ENCODE measurements at places on chromosomes 5 and 9.

DNA sequence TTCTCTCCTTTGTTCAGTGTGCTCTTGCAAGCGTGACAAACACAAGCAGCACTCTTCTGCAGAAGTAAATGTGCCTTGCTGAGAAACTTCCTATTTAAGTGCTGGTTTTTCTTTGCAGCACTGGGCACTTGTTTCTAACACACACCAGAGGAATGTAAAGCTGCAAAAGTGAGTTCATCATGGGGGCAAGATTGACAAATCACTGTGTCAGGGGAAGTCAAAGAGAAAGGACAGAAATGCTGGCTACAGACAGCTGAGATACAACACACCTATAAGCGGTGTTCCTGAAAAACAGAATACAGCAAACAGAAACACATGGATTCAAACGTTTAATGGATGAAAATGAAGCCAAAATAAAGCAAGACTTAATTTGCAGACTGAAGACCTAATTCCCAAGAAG is 19.6 kb downstream of the ROR2 start:
- no peak for DNase-seq

- DNase-seq, result no peak
Observed at GRCh38 chr9:110579034-110579861, at the start of gene SVEP1. Gene SVEP1, minus strand, starts transcription at chr9:110579741. Its CDS starts 198 bp downstream, at chr9:110579543.

- no peak for DNase-seq
Observed at GRCh38 chr9:129688285-129689043, 23.0 kb downstream of the PRRX2 start.

DNA sequence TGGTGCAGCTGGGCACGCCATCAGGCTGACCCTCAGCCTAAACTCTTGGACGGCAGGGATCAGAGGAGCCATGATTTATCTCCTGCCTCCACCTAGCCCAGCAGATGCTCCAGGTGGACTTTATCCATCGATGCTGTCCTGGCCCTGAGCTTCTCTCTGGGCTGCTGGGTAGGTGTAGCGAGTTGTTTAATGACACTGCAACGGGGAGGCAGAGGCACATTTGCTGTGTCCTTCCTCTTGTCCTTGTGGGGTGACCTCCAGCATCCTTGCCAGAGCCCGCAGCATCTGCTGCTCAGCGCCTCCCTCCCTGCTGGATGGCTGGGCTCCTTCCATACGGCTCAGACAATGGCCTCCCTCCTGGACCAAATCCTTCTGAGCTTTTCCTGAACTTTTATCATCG is 103.1 kb upstream of the IRX4 start:
- no peak for DNase-seq

DNA sequence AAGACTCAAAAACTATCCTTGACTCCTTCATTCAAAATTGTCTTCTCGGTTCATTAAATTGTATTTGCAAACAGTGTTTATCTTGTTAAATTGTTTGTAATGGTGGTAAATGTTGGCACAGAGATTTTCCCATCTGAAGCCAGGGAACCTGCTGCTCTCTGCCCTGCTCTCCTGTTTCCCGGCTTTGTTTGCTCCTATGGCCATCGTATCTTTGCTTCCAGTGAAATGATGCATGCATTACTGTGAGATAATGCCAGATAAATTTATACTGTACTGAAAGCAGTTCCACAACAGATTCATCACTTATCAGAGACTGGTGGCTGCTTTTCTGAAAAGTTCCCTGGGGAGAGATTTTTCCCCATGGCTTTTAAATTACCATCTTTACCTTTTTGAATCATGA is 81.4 kb downstream of the CD180 start:
- DNase-seq, result no peak

- no peak for DNase-seq
Observed at GRCh38 chr5:108634617-108635288, 112.9 kb upstream of the FER start.

GRCh38 chr5:143402553-143403333 is 743 bp downstream of the NR3C1 start:
- peak; percentile 41 for DNase-seq

DNA sequence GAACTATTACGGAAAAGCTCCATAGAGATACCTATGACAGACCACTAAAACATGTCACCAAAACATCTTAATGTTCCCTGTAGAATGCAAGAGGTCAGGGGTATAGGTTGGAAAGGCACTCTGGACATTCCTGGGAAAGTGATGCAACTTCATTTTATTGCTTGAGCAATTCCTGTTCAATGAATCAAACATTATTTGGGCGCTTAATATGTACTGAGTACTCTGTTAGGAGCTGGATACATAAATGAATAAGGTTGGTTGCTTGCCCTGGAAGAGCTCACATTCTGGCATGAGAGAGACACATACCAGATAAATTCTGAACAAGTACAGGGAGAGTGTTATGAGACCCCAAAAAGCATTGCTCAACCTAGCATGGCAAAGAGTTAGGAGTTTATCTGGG is 408.9 kb upstream of the DMAC1 start:
- DNase-seq, result no peak

Measured in NCI-H446 (cell line).